GM04504 (cell line): ENCODE measurements at places on chromosomes 6 and 20.

- DNase-seq, result peak; percentile 74
Measured at GRCh38 chr20:40990542-40991120, 38.0 kb upstream of the TOP1 start.

GRCh38 chr20:1868856-1869255, 26.4 kb upstream of the SIRPA start:
- DNase-seq, result no peak

GRCh38 chr20:32523613-32524213, 61.4 kb downstream of the NOL4L start:
- DNase-seq, result no peak

DNA sequence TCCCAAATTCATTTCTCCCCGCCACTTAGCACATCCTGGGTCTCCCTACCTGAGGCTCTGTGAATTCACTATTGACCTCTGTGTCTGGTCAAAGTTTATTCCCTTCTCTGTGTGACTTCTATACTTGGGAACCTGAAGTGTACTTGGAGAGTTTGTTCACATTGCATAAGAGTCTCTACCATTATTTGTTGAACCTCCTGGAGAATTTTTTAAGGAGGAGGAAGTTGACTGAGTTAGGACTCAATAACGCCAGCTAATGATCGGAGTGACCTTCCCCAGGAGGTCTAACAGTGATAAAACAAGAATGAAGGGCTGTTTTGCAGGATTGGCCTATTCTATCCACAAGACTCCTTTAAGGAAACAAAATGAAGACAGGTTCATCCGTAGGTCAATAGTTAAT, 23.6 kb downstream of the STMND1 start:
- no peak for DNase-seq

DNA sequence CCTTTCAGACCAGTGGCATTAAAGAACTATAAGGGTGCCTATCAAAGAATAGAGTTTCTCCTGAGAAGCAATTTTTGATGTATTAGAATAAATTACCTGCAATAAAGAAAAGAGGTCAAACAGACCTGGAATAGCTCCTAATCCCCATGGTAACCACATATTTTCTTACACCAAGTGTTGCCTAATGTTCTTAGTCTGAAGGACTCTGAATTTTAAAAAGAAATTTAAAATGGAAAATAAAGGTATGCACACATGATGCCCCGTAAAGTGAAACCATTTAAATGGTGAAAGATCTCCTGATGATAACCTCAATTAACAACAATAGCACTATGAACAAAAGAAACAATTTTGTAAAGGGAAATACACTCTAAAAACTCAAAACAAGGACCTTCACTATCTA, 55.1 kb upstream of the LOC128125822 start:
- no peak for DNase-seq

- DNase-seq, result no peak
Measured at GRCh38 chr20:17676942-17677341, 5.1 kb downstream of the RRBP1 start.

- DNase-seq, result no peak
Measured at GRCh38 chr6:94196891-94197290, 777.5 kb upstream of the EPHA7 start.

DNA sequence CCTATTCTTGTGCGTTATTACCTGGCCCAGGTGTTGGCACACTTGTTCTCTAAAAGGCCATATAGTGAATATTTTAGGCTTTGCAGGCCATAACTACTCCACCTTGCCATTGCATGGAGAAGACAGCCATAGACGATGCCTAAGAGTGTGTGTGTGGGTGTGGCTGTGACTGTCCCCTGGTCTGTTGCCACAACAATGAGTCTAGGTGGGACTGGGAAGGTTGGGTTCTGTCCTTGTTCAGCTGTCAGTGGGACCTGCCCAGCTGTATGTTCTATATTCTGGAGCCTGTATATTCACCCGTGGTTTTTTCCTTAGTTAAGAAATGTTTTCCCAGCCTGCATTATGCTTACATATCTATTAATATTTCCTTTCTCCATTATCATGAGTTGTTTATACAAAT, 38.6 kb downstream of the CEP43 start:
- no peak for DNase-seq

GRCh38 chr6:111444794-111445193, 38.2 kb downstream of the REV3L start:
- DNase-seq, result no peak

DNA sequence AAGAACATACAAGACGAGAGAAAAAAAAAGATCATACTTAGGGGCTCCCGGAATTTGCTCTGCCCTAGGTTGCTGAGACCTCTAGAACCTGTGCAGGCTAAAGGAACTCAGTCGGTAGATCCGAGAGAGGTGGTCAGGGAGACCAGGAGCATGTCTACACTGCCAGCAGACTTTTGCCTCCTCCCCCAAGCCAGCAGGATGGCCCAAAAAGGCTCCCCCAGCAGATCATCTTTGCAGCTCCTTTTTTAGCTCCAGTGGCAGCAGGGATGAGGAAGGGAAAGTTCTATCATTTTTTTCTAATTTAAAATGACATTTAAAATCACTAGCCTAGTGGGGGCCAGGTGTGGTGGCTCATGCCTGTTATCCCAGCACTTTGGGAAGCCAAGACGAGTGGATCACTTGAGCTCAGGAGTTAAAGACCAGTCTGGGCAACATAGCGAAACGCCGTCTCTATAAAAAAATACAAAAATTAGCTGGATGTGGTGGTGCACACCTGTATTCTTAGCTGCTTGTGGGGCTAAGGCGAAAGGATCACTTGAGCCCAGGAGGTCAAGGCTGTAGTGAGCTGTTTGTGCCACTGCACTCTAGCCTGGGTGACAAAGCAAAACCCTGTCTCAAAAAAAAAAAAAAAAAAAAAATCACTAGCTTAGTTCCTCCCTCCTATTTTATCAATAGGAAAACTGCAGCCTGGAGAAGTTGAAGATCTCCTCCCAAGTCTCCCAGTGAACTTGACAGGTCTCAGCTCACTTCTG, 69.3 kb upstream of the MYL9 start:
- DNase-seq, result no peak

- DNase-seq, result no peak
Measured at GRCh38 chr6:85496856-85497255, 47.0 kb downstream of the NT5E start.

- no peak for DNase-seq
Measured at GRCh38 chr6:3835055-3835731, 14.0 kb upstream of the FAM50B start.

- DNase-seq, result no peak
Measured at GRCh38 chr6:39054577-39055142, 6.1 kb downstream of the GLP1R start.

GRCh38 chr6:79671600-79672266, 40.6 kb downstream of the SH3BGRL2 start:
- DNase-seq, result no peak

GRCh38 chr6:51542475-51542874, 544.9 kb downstream of the PKHD1 start:
- no peak for DNase-seq

DNA sequence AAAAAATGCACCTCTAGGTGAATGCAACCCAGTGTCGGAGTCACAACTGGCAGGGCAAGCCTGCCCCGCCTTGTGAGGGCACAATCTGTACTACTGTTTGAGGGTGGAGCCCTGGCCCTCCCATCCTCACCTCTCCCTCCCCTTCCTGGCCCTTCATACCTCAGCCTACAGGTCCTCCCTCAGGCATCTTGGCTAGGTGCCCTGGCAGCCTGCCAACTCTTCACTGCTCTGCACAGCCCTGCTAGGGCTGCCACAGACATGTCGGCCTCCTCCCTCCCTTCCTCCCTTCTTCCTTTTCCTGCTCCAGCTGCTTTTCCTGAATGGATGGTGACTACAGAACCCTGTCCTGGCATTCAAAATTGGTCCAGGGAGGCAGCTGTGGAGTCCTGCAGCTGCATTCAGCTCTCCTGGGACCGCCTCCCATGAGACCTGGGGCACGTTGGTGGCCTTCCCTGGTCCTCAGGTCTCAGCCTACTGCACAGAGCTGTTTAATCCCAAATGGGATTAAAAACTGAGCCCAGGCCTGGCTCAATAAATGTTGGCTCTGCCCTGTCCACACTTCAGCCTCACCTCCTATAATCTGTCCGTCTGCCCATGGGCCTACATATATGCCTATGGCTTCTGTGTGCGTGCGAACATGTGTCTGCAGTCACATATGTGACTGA, 52.7 kb downstream of the CDH22 start:
- no peak for DNase-seq

GRCh38 chr20:53786445-53787267, 193.0 kb upstream of the ZNF217 start:
- DNase-seq, result no peak

DNA sequence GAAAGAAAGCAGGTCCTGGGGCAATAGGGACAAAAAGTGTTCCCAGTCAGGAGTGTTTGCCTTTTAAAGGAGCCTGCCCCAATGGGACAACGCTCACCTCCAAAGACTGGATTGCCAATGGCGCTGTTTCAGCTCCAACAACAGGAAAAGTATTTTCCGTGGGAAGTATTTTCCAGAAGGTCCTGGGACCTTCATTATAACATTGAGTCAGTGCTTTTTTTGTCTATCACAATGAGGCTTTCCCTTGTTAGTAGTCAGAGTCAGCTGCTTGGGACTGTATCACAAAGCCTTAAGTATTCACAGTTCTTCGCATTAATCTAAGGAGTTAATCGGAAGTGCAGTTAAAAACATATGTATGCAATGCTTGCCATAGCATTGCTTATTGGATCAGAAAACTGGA, 17.3 kb downstream of the TRAF3IP2 start:
- no peak for DNase-seq

DNA sequence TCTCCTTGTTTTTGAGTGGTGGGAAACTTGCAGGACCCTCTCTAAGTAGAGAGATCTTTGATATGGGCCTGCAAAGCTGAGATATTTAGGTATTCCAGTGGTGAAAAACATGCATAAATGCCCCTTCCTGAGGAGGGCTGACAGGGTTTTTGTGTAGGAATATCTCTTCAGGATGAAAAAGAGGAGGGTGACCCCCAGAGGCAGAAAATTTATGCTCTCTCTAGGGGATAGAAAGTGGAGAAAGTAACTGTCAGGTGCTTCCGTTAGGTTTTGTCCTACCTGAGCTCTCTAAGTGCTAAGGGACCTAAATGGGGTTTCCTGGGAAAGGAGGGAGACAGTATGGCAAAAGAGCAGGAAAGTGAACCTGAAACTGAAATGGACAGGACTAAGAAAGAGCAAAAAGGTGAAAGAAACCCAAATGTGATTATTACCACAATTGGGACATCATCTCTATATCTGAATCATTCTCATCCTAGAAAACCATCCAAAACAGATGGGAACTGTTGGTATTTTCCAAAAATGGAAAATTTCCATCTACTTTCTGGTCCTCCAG, 2.0 kb downstream of the COL19A1 start:
- no peak for DNase-seq

DNA sequence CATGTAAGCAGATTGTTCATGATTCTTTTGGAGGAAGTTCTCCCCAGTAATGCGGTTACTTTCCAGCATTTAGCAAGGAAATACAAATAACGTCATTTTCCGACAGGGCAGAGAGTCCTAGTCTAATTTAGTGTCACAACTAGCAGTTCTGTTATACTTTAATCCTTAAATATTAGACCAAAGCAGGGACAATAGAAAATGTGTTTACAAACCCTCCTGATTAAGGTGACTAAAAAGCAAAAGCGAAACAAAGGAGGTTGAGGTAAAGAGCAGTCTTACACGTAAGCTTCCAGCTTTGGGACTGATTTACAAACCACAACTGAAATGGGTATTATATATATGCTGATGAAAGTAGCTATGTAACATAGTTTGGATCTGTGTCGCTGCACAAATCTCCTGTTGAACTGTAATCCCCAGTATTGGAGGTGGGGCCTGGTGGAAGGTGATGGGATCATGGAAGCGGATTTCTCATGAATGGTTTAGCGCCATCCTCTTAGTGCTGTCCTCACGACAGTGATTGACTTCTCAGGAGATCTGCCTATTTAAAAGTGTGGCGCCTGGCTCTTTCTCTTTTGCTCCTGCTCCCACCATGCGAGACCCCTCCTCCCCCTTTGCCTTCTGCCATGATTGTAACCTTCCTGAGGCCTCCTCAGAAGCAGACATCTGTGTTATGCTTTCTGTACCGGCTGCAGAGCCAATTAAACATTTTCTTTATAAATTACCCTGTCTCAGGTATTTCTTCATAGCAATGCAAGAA, 81.9 kb downstream of the PLCB1 start:
- no peak for DNase-seq

- no peak for DNase-seq
Measured at GRCh38 chr6:5706124-5707033, 300.3 kb downstream of the NRN1 start.

DNA sequence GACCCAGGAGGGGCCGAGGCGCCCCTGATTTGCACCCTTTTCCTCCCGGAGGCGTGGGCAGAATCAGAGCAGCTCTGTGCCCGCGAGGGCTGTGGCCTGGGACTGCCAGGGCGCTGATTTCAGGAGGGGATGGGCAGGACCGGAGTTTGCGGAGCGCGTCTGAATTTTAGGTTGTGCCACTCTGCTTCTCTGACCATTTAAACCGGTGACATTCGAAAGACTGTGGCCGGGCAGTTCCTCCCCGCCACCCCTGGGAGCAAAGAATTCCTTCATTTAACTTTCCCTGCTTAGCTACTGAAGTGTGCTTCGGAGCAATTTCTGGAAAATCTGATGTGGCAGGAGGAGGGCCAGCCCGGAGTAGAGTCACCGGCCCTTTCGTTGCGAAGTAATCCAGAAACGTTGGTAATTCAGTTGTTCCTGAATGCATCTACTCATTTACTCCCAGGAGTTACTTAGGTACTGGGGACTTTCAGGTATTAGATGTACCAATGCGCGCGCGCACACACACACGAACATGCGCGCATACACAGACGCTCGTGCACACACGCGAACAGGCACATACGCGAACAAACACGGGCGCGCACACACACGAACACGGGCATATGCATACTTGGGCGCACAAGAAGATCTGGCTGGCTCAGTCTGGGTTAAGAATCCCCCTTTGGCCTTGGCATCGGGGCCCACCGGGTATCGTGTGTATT, 568 bp downstream of the CCDC170 start:
- no peak for DNase-seq

GRCh38 chr20:24837781-24838450, 111.2 kb upstream of the CST7 start:
- DNase-seq, result no peak

GRCh38 chr6:113347436-113347835, 509.7 kb upstream of the MARCKS start:
- no peak for DNase-seq

GRCh38 chr6:154543628-154544027, 33.1 kb upstream of the CNKSR3 start:
- DNase-seq, result no peak

DNA sequence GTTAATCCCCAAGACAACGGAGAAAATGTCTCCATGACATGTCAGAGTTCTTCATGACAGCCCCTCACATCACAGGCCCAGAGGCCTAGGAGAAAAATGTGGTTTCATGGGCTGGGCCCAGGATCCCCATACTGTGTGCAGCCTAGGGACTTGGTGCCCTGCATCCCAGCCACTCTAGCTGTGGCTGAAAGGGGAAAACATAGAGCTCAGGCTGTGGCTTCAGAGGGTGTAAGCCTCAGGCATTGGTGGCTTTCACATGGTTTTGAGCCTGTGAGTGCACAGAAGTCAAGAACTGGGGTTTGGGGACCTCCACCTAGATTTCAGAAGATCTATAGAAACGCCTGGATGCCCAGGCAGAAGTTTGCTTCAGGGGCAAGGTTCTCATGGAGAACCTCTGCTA, 122.8 kb downstream of the FHL5 start:
- no peak for DNase-seq
